ENCODE measurements at places on chromosomes 5 and 9.

DNA sequence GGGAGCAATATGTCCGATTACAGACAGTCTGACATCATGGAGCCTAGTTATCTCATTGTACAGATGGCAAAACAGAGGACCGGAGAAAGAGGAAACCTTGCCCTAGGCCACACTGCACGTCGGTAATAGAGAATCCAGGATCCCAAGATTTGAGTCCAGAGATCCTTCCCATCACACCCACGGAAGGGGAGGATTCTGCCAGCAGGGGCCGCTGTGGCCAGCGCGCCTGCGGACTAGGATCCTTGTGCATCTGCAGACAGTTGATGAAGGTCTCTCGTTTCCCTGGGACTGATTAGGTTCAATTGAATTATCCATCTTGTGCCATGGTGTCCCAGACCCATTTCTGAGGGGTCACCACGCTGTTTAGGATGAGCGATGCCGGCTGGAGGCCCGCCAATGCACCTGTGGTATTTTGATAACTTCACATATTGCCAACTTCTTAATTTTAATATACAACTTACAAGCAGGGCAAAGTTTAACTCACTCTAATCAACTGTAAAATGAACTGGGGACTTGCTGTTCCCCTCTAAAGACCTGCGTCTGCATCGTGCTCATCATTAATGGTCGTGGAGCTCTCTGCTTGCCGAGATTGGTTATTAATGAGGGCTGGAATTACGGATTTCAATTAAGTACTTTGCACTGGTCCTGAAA, 592.7 kb upstream of the BRINP1 start:
- DNase-seq, result no peak

DNA sequence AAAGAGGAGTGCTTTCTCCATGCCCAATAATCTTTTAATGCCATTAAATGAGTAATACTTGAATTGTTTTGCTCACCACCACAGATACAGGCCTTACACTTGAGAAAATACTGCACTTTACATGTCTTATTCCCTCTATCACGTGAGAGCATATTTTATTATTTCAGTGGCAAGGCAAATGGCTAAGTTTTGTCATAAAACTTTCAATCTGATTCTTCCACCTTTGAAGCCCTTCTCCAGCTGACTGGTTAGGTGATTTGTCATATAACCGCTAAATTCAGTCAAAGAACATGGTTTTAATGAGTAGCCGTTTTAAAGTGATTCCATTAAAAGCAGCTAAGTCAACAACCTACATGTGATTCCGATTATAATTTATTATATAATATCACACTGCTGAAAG, 43.8 kb downstream of the FAT2 start:
- DNase-seq, result no peak

DNA sequence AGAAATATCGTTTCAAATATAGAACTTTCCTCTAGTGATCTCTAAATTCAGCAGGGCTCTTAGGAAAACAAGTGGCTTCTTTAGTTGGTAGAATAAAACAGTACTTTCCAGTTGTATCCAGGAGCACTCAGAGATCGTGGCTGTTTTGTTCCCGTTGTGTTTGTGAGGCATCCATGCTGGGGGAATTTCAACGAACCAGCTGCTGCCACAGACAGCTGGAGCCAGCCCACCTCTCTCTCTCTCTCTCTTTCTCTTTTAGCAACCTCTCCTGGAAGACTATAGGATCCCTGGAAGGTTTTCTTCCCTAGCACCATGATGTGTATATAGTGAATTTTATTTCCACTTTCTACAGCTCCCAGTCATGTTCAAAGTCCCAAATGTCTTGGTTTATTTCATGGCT, 1116.0 kb upstream of the SEMA6A start:
- DNase-seq, result no peak

DNA sequence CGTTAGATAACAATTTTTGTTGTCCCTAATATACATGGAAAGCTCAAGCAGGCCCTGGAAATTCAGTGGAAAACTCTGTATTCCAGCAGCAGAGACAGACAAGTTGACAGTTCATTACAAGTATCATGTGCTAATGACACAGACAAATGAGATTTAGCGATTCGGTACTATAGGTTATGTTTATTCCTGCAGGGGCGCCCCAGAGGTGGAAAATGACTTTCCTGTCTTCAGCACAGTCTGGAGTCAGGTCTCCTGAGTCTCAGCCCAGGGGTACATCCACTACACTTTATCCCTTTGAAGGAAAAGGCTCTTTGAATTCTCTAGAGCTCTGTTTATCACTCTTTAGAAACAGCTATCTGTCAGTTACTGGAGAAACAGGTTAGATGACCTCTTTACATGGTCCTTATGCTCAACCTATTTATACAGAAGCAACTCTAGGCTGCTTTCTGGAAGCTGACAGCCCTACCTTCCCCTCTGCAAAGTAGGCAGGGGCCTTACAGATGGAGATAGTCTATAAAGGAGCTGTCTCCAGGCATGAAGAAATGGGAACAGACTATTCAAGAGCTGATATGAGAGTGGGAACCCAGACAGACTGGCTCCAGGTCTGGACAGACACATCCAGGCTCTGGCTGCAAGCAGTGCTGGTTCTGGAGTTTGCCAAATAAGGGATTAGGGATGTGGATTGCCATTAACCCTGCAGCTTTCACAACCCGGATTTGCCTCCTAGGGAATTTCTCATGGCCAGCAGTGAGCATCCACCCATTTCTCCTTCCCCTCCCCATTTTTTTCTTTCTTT, 7.2 kb upstream of the SLC31A2 start:
- no peak for DNase-seq

DNA sequence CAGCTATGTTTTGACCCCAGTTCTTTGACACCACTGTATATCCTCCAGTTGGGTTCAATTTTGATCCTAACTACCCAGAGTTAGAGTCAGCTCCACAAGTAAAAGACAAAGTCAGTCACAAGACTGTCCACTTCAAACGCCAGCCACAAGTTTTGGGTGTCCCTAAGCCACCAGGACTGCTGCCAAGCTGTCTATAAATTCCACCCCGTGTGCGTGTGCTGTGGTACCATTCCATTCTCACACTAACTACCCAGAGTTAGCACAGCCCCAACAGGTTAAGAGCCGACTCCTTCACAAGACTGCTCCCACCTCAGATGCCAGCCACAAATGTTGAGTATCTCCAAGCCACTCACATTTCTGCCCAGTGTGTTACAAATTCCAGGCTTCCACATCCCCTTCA, 56.7 kb downstream of the APC start:
- DNase-seq, result no peak

- DNase-seq, result no peak
Measured at GRCh38 chr9:27524236-27524635, at the start of gene IFNK. Gene IFNK (plus strand): TSS chr9:27524290. CDS start chr9:27524337, 47 bp downstream.

GRCh38 chr5:120769312-120769872, 305.3 kb downstream of the PRR16 start:
- DNase-seq, result no peak

DNA sequence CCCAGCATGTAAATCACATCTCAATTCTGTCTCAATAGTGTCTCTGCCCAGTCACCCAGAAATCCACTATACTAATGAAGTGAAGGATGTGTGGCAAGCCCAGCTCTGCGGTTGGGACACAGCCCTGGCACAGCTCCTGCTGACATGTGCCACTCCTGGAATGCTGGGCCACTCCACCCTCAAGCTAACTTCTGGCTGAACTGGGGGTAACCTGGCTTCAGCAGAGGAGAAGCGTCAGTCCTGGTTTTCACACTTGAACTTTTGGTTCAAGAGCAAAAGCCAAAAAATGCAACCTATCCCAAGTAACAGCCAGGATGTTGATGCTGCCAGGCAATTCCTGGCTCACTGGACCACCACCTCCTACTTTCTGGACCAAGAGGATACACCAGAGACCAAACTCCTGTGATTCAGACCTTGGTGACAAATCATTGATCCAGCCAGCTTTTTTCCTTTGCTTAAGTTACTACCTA, 86.4 kb downstream of the ARRDC3 start:
- no peak for DNase-seq

- no peak for DNase-seq
Measured at GRCh38 chr9:81724242-81724889, 35.0 kb upstream of the TLE1 start.

GRCh38 chr5:102271759-102272158, 24.3 kb downstream of the SLCO4C1 start:
- no peak for DNase-seq

GRCh38 chr5:60161340-60161934, 267.9 kb upstream of the PDE4D start:
- DNase-seq, result no peak

DNA sequence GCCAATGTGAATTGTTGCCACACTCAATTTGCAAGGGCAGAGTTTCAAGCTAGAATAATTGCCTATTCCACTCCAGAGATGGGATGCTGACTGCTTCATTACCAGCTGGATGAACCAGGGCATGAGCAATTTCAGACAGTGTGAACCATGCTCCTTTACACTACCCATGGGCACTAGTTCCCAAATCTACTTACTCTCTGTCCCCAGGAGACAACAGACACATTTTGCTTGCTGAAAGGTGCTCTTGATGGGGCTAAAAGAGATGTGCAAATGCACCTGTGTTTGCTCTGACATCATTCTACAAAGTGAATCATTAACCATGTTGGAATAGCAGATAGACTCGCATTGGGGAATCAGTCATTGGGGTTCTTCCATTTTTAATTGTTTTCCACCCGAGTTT, 522.3 kb upstream of the NUDT12 start:
- DNase-seq, result no peak

DNA sequence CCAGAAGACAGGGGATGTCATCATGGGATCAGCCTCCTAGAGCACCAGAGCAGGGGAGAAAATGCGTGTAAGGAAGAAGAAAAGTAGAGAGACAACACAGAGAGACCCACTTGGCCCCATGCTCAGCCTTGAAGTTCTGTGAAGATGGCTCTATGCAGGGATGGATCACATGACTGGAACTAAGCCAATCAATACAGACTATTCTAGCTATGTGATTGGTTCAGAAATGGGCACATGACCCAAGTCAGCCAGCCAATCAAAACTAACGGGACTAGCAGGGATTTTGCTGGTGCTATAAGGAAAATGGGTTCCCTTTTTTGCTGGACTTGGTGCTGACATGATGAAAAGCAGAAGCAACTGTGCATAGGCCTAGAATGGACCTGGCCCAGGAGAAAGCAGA, 173.0 kb upstream of the TBC1D2 start:
- no peak for DNase-seq

GRCh38 chr9:126625329-126626126, 11.8 kb downstream of the LMX1B start:
- no peak for DNase-seq

- no peak for DNase-seq
Measured at GRCh38 chr5:123297866-123298265, 125.3 kb downstream of the CEP120 start.

DNA sequence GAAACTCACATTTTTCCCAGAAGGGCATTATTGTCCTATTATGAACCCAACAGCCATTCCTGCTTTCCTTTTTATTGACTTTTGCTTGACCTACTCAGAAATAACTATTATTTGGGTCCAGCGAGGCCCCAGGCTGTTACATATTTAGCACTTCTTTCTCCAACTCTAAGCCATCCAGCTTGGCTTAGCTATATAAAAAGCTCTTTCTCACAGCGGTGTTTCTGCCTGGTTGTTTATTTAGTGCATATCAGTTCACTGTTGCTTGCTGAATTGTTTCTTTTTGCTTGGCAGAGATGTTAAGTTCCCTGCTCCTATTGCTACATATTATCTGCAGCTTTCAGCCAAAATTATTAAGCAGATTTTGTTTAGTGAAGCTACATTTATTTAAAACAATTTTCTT, 1156.8 kb upstream of the SEMA6A start:
- DNase-seq, result no peak

DNA sequence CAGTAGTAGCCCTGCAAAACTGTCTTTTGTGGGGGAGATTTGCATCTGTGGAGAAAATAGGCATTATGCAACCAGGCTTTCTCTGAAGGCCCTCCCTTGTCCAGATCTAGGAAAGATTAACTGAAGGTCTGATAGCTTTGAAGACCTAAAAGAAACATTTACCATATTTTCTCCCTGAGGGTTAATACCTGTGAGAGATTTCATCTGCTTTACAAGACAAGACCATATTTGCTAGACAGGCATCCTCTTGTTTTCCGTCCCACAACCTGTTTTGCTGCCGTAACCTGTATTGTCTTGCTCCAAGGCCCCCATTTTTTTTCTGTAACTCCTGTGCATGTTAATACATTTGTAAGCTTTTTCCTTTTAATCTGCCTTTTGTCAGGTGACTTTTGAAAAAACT, 1985.2 kb upstream of the CDH9 start:
- DNase-seq, result no peak

DNA sequence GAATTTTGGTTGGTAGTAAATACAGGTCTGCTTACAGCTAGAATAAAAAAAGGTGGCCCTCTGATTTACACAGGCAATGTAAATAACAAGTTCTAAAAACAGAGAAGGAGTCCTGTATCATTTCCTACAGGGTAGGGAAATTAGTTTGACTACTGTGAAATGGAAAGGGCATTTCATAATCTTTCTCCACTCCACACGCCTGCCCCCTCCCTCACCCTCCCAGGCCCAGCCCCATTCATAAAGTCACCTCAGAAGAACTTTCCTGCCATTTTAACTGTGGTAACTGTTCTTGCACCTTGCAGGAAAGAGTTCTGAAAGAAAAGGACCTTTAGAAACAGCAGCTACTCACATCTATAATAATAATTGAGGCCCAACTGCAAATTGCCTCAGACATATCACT, 69.7 kb downstream of the MEF2C start:
- DNase-seq, result no peak

- no peak for DNase-seq
Measured at GRCh38 chr9:113472199-113472598, 8.7 kb downstream of the RGS3 start.

DNA sequence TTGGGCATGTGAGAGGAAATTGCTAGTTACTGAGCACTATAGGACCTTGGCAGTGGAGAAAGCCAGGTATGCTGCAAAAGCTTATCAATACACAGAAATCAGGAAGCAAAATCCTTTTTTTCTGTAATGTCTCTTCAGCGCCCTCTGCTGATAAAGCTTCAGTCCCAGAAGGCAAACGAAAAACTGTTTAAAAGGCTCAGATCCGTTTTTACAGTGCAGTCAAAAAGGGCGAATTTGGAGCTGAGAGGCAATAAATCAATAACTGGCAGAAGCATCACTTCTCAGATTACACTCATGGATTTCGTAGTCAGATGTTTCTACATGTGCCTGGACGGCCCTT, 1.1 kb upstream of the MAN2A1 start:
- DNase-seq, result no peak

- DNase-seq, result no peak
Measured at GRCh38 chr9:76812591-76812990, 48.4 kb downstream of the PCA3 start.

DNA sequence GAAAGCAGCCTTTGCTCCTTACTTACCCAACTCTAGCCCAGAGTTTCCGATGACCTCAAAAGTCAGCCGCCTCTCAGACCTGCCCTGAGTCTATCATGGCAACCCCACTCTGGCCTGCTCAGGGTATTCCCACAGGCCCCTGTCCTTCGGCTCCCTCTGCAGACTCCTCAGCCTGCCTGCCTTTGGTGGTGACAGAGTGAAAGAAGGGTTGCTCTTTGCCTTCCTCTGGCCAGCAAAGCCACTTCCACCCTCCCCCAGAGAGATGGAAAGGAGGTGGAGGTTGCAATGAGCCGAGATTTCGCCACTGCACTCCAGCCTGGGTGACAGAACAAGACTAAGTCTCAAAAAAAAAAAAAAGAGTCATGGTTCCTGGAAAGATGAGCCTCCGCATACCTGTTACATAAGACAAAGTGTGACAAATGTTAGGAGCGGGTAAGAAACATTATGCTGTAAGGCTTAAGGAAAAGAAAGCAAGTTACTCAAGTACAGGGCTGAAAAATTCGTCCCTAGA, 2.3 kb upstream of the SMIM33 start:
- DNase-seq, result no peak
